Activated CD4-positive, alpha-beta T cell treated with anti-CD3 and anti-CD28 coated beads, Interleukin-2, amount 50 U/mL, for 48 hours (primary cell): ENCODE measurements at places on chromosomes 5 and 9.

DNA sequence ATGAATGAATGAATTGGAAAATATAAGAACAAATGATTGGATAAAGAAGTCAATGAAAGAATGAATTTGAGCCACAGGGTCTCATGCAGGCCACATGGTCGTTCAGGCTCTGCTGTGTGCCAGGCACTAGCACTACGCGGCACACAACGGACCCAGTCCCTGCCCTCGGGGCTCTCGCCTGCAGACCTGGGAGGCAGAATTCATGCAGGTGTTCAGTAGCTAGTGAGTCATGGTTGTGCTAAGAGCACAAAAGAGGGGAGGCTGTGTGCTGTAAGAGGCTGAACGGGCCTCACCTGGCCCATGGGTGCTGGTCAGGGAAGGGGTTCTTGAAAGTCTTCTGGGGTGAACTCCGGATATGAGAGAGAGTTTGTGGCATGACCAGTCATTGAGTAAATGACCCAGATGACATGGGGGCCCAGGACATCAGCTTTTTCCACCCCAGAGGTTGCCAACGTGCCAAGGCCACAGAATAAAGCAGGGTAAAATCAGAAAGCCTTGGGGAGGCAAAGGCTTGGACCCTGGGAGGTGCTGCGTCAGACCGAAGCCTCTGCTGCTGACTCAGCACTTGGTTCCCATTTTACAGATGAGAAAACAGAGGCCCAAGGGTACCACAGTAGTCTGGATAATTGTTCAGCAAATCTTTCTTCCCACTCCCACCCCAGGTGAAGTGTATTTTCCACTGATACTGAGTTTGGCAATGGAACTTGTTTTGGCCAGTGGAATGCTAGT lies 264.3 kb upstream of the MVB12B start:
- DNase-seq, result no peak

DNA sequence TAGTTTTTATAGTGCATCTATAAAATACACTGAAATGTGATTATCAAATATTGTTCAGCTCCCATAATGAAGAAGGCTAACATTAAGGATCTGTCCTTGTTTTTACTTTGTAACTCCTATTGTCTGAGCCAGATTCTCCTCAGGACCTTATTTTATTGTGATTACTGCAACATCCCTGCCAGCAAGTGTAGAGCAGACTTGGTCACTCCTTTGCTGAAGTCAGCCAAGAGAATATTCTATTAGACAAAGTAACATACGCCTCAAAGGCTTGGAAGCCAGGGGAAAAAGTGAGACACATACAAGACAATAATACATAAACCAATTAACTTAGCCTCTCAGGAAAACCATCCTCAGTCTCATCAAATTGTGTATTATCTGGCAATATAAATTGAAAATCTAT lies 269.6 kb downstream of the ARL15 start:
- DNase-seq, result no peak

DNA sequence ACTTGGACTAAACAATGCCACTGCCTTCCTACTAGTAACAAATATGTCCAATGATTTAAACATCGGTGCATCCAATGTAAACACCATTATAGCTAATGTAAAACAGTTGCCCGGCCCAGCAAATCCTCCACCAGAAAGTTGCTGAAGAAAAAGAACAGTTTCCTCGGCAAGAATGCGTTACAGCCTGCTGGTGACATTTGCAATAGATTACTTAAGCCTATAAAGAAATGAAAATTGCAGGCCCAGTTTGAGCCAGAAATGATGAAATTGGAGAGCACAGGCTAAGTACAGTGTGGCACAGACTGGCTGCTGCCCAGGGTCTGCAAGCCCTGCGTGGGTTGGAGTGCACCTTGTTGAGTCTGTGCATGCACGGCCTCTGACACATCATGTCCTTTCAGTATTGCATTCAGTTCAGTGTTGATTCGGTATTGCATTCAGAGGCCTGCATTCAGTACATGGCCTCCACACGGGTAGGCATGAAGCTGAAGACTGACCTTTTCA lies 406.0 kb upstream of the KLF4 start:
- DNase-seq, result no peak

DNA sequence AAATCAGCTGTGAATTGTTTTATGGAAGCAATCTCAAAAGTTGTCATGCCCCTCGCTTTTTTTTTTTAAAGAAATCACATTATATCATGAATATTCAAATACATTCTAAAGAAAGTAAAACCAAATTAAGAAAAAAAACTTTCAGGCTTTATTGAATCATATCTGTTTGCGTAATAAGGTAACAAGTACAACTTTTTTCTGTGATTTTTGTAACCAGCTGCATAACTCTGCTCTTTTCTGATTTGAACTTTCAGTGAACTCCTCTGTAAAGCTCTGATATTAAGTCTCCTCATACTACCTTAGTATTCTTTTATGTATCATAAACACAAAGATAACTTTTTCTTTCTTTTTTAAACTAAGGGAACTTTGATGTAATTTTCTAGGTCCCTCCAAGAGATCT lies 65.3 kb downstream of the CWC27 start:
- DNase-seq, result no peak

DNA sequence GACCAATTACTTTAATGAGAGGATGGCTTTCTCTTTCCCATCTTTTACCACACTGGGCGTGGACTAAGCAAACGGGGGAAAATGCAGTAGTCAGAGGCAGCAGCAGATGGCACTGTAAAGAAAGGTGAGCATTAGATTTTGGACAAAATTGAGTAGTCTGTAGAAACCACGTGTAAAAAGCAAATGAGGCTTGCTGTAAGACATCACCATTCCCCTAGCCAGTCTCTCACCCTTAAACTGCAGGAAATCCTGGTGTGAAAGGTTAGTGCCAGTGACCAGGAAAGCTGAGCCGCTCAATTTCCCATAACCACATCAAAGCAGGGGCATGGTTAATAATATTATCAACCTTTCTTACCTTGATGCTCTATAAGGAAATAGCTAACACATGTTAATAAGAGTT lies 31.8 kb downstream of the SPATA31C2 start:
- peak; percentile 21 for DNase-seq

GRCh38 chr5:10711562-10711961 lies 49.5 kb downstream of the DAP start:
- no peak for DNase-seq

DNA sequence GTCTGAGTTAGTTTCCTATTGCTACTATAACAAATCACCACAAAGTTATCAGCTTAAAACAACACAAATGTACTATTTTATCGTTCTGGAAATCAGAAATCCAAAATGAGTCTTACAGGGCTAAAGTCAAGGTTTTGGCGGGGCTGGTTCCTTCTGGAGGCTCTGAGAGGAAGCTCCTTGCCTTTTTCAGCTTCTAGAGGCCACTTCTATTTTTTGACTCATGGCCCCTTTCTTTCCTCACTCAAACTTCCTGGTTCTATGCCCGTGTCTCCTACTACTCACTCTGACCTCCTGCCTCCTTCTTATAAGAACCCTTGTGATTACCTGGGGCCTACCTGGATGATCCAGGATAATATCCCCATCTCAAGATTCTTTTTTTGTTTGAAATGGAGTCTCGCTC lies 48.2 kb downstream of the GABBR2 start:
- no peak for DNase-seq

DNA sequence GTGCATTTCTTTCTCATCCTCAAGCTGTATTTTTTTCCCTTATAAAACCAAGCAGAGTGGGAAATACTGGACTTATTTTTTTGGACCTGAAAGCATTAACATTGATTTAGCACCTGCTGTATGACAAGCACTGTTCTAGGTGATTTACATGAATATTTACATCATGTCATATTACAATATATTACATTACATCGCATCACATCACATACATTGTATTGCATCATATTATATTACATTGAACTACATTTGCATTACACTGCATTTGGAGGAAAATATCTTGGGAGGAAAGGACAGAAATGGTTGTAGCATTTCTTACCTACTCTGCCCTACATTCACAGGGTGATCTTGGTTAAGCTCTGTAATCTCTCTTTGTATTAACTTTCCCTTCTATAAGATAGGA lies 11.2 kb upstream of the PDCD1LG2 start:
- DNase-seq, result no peak

GRCh38 chr5:73835726-73836125 lies 209.7 kb downstream of the ARHGEF28 start:
- no peak for DNase-seq

- no peak for DNase-seq
Measured at GRCh38 chr9:109430231-109430630, 67.9 kb downstream of the PTPN3 start.
